ENCODE measurements at places on chromosomes 16 and 17. TPM values are rescaled to one million over a fixed set of nuclear protein-coding genes. Genes with fewer than 3 reads are reported as not detected.

GRCh38 chr17:57097832-57098421 is 12.9 kb downstream of the AKAP1 start:
- no peak overlapping the region for H3K27ac ChIP-seq
- peaks cover 27% of the 10 kb centered on the region for H3K4me1 ChIP-seq
- no peaks in the 10 kb centered on the region for H3K36me3 ChIP-seq
- no peaks in the 10 kb centered on the region for H3K27me3 ChIP-seq
- DNase-seq: no peak

DNA sequence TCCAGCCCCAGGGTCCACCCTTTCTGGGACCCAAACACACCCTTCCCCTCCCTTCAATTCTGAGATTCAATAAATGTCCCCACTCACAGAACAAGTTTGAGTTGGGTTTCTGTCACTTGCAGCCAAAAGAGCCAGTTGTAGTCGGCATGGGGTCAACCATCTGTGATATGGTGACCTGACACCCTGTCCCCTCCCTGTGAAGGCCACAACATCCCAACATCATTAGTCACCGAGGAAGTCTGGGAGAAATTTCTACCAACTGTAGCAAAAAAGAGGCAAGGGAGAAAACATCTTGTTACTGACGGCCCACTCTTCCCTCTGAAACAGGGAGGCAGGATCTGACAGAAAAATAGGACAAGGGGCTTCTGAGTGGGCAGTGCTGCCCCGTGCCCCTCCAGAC is 638 bp upstream of the LYZL6 start:
- DNase-seq: no peak
- no peaks in the 10 kb centered on the region for H3K36me3 ChIP-seq
- H3K27ac ChIP-seq: no peak overlapping the region
- H3K4me1 ChIP-seq: no peaks in the 10 kb centered on the region

DNA sequence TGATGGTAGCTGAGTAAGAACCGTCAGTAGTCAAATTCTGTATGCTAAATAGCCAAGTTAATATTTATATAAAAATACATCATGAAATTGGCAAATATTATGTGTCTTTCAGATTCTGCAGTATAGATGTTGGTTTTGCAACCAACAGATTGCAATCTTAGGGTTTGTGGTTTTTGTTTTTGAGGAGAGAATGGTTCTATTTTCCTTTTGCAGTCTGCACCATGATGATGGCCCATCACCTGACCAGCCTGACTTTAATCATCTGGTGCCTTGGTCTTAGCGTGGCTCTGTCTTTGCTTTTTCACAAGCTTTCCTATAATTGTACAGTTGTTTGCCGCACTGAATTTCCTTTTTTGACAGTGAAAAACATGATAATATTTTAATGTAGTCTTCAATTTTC is 50.7 kb downstream of the NUP93 start:
- H3K36me3 ChIP-seq: no peaks in the 10 kb centered on the region
- H3K27ac ChIP-seq: no peak overlapping the region
- no peaks in the 10 kb centered on the region for H3K27me3 ChIP-seq
- peaks cover 37% of the 10 kb centered on the region for H3K4me1 ChIP-seq

- no peak overlapping the region for H3K27ac ChIP-seq
- H3K36me3 ChIP-seq: no peaks in the 10 kb centered on the region
- no peaks in the 10 kb centered on the region for H3K4me1 ChIP-seq
- no peaks in the 10 kb centered on the region for H3K27me3 ChIP-seq
- no peak overlapping the region for H3K4me3 ChIP-seq
- no peak for DNase-seq
Observed at GRCh38 chr17:50596191-50597037, 35.9 kb downstream of the CACNA1G start.

GRCh38 chr17:2094891-2095535 is 40.1 kb downstream of the HIC1 start:
- H3K36me3 ChIP-seq: no peaks in the 10 kb centered on the region
- peaks cover 19% of the 10 kb centered on the region for H3K4me1 ChIP-seq
- H3K27me3 ChIP-seq: no peaks in the 10 kb centered on the region
- no peak for DNase-seq

DNA sequence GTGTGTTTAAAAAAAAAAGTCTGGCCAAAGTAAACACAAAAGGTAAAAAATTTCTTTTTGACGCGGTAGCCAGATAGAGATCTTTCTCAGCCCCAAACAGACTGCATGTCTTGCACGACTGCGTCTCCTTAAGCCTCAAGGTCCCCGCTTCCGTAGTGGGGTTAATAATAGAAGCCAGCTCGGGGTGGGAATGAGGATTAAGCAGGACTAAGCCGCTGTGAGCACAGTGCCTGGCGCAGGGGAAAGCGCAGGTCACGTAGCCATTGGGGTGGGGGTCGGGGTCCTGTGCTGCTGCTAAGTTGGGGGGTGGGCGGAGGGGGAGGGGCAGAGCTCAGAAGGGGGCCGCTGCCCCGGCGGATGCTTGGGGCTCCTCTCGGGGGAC is 521 bp downstream of the GGA2 start:
- H3K36me3 ChIP-seq: peaks cover 10% of the 10 kb centered on the region
- H3K27me3 ChIP-seq: no peaks in the 10 kb centered on the region
- H3K4me3 ChIP-seq: peak overlapping the region; percentile 95
- peaks cover 48% of the 10 kb centered on the region for H3K4me1 ChIP-seq

DNA sequence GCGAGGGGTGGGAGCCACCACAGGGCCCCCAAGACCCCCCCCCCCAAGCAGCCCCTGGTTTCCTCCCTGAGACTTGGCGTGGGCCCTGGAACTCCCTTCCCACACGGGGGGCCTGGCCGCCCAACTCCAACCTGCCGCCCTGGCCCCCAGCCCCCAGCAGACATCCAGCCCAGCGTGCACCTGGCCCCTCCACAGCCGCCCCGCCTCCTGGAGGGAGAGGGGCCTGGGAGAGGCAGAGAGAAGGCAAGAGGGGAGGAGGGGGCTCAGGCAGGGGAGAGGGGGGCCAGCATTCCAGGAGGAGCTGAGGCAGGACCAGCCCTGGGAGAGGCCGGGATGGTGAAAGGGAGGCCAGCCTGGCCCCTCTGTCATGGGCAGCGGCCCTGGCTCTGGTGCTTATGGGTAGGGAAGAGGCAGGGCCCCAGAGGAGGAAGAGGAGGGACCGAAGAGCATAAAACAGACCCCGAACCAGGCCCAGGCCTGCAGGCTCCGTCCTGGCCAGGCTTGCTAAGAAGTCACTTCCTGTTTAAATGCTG is 16.7 kb downstream of the IL34 start:
- no peaks in the 10 kb centered on the region for H3K36me3 ChIP-seq
- no peaks in the 10 kb centered on the region for H3K27me3 ChIP-seq
- H3K27ac ChIP-seq: no peak overlapping the region
- H3K4me3 ChIP-seq: no peak overlapping the region
- no peaks in the 10 kb centered on the region for H3K4me1 ChIP-seq

DNA sequence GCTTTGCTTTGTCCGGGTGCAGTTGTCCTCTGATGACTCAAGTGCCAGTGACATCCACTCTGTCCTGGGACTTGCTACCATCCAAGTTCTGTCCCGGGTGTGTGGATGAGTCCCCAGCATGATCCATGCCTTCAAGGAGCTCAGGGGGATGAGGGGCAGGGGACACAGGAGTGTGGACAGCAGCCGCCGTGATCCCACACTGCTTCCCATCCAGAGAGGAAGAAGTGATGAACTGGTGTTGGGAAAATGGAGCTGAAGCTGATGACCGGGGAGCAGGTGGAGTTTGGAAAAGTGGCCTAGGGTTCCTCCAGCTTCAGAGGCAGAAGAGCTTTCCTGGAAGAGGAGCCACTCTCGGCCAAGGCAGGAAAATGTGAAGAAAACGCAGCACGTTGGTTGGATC is 249.6 kb upstream of the TNRC6C start:
- H3K4me1 ChIP-seq: no peaks in the 10 kb centered on the region
- no peak overlapping the region for H3K27ac ChIP-seq
- DNase-seq: no peak
- H3K4me3 ChIP-seq: no peak overlapping the region
- peaks cover 7% of the 10 kb centered on the region for H3K36me3 ChIP-seq

- H3K27ac ChIP-seq: peak overlapping the region; percentile 36
- H3K4me3 ChIP-seq: no peak overlapping the region
- H3K36me3 ChIP-seq: peaks cover 36% of the 10 kb centered on the region
- DNase-seq: no peak
- H3K27me3 ChIP-seq: no peaks in the 10 kb centered on the region
Observed at GRCh38 chr17:39763051-39763820, 25.5 kb downstream of the GRB7 start.

GRCh38 chr17:77140878-77141767 is at the start of gene SEC14L1:
SEC14L1 (plus strand) TSS chr17:77140969; CDS start chr17:77143597, 2,628 bp downstream.
- peak within 1 kb of the TSS; percentile 88 for H3K4me3 ChIP-seq
- DNase-seq: peak; percentile 54
- H3K36me3 ChIP-seq: peaks cover 26% of the 10 kb centered on the region
- peak within 1 kb of the TSS; percentile 96 for H3K27ac ChIP-seq
- H3K27me3 ChIP-seq: no peaks in the 10 kb centered on the region

GRCh38 chr16:70428178-70428998 is 10.5 kb downstream of the ST3GAL2 start:
- DNase-seq: peak; percentile 78
- no peaks in the 10 kb centered on the region for H3K36me3 ChIP-seq
- H3K4me1 ChIP-seq: peaks cover 57% of the 10 kb centered on the region
- peak overlapping the region; percentile 54 for H3K4me3 ChIP-seq
- no peaks in the 10 kb centered on the region for H3K27me3 ChIP-seq

DNA sequence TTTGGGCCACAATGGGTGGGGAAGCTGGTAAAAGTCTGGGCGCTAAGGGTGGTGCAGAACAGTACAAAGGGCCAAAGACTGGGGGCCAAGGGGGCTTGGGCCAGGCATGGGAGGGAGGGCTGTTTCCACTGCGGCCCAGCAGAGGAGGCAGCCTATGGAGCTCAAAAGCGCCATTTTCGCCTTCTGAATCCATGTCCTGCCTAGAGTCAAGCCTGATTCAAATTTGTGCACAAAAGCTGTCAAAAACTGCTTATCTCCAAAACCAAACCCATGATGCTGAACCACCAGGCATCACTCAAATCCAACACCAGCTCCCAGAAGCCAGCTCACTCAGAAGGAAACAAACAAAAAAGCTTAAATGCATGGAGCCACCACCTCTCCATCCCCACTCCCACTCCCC is 16.0 kb downstream of the COG7 start:
- no peaks in the 10 kb centered on the region for H3K27me3 ChIP-seq
- H3K4me3 ChIP-seq: no peak overlapping the region
- no peak overlapping the region for H3K27ac ChIP-seq
- H3K36me3 ChIP-seq: peaks cover 19% of the 10 kb centered on the region
- no peaks in the 10 kb centered on the region for H3K4me1 ChIP-seq

- peak overlapping the region; percentile 83 for H3K4me3 ChIP-seq
- H3K36me3 ChIP-seq: no peaks in the 10 kb centered on the region
- H3K4me1 ChIP-seq: peaks cover 31% of the 10 kb centered on the region
- peaks cover 85% of the 10 kb centered on the region for H3K27me3 ChIP-seq
- H3K27ac ChIP-seq: no peak overlapping the region
Observed at GRCh38 chr17:30236766-30237165, 1.3 kb upstream of the SLC6A4 start.

DNA sequence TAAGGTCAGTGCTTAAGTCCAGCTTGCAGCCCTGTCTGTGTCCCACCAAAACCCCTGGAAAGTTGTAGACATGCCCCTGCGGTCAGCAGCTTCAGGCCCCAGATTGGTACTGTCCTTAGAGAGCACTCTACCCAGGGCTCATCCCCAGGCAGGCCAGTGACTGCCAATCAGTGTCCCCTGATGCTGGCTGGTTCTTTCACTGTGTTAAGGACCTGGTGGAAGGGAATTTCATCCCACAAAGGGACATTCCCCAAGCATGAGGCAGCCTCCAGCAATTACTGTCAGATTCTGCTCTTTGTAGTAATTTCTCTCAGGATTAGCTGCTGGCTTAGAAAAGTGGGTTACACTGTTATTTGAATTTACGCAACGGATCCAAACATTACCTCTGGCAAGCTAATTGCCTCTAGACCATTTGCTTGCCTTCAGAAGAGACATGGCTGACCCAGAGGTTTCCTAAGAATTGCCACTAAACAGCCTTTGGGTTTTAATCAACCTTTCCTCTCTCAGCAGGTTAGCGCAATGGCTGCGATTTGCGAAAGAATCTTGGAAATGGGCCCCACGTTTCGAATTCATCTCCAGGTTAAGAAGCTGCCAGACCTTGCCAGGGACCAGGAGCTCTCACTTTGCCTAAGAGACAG is 5.9 kb downstream of the IRX6 start:
- peaks cover 10% of the 10 kb centered on the region for H3K4me1 ChIP-seq
- H3K27ac ChIP-seq: no peak overlapping the region
- no peak for DNase-seq
- H3K4me3 ChIP-seq: no peak overlapping the region

DNA sequence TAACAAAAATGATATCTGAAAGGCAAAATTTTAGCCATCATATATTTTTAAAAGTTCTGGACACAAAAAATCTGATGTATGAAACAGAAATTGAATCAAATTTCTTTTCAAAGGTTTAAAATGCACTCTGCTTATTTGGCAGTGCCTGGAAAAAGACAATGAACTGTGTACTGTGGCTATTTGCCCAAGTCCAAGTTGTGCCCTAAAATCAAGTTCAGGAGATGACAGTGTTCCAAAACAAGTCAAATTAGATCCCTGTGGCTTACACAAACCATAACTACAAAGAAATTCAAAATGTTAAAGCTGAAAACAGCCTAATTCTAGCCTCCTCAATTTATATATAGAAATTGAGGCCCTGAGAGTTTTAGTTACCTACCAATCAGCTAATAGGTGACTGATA is 25.6 kb downstream of the CMC2 start:
- no peak overlapping the region for H3K27ac ChIP-seq
- DNase-seq: no peak
- peaks cover 6% of the 10 kb centered on the region for H3K36me3 ChIP-seq
- H3K4me1 ChIP-seq: no peaks in the 10 kb centered on the region
- no peaks in the 10 kb centered on the region for H3K27me3 ChIP-seq

GRCh38 chr17:34665150-34665806 is 85.9 kb downstream of the TMEM132E start:
- H3K4me1 ChIP-seq: peaks cover 13% of the 10 kb centered on the region
- H3K27me3 ChIP-seq: no peaks in the 10 kb centered on the region
- no peaks in the 10 kb centered on the region for H3K36me3 ChIP-seq
- no peak overlapping the region for H3K4me3 ChIP-seq

- peaks cover 10% of the 10 kb centered on the region for H3K4me1 ChIP-seq
- H3K27me3 ChIP-seq: peaks cover 49% of the 10 kb centered on the region
- no peak overlapping the region for H3K27ac ChIP-seq
- no peak overlapping the region for H3K4me3 ChIP-seq
- H3K36me3 ChIP-seq: no peaks in the 10 kb centered on the region
Observed at GRCh38 chr17:36148559-36149295, 27.7 kb downstream of the TBC1D3B start.

- no peak overlapping the region for H3K4me3 ChIP-seq
- no peak for DNase-seq
- H3K36me3 ChIP-seq: no peaks in the 10 kb centered on the region
- no peaks in the 10 kb centered on the region for H3K27me3 ChIP-seq
- no peaks in the 10 kb centered on the region for H3K4me1 ChIP-seq
Observed at GRCh38 chr17:1916316-1916715, 86.5 kb downstream of the RPA1 start.

DNA sequence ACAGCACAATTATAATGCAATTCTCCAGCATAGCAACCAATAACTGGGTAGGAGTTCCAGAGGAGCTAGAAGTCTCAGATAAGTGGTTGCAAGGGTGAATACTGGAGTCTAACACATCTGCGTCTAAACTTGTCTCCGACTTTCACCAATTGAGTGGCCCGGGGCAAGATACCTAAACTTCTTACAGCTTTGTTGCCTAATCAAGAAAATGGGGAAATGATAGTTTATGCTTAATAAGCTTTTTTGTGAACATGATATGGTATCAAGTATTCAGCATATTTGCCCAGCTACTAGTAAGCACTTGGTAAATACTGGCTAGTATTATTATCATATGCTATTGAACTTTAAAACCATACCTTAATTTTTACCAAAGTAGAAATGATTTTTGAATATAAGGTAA is 183.5 kb downstream of the KCNJ2 start:
- no peak overlapping the region for H3K4me3 ChIP-seq
- H3K36me3 ChIP-seq: no peaks in the 10 kb centered on the region
- H3K27ac ChIP-seq: no peak overlapping the region

Gene MT1E
- total RNA-seq: 94.7 TPM

Gene CX3CL1
- not detected for total RNA-seq

Gene TP53I13
- 77.4 TPM for total RNA-seq

Gene CHD9NB
- 0.19 TPM for total RNA-seq

Gene TMEM238L
- total RNA-seq: not detected

Gene C1QTNF1
- total RNA-seq: 0.31 TPM

Gene ZNF500
- total RNA-seq: 14.1 TPM

Gene CNTD1
- 0.22 TPM for total RNA-seq
